Fibroblast of pulmonary artery (primary cell): ENCODE measurements at places on chromosomes 12 and 14.

GRCh38 chr12:93804392-93805179 lies 127.4 kb downstream of the CRADD start:
- no peak for DNase-seq

DNA sequence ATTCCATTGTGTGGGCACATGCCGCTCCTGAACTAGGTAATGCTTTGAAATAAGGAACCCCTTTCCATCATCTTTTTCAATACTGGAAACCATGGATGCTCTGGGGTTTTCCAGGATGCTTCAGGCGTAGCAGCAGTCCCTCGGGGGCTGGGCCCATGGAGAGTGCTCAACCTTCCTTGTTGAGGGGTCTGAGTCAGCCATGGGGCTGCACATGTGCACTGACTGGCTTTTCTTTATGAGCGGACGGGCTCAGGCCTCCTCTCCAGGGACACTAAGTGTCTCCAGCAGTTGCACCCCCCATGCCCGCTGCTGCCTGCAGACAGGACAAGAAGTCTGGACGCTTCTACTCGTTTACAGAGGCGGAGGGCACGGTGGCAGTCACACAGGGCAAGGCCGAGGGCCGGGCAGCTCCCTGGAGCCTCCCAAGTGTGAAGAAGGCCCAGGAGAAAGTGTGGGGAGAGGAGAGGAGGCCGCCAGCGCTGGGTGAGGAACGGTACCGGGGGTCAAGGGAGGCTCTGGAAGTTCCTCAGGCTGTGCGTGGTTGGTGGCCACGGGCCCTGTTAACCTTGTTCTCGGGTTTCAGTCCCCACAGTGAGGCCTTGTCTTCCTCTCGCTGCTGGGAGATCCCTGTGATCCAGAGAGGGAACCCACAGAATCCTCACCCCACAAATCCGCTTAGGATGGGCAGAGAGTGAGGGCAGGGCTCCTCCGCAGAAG lies 51.2 kb downstream of the TEAD4 start:
- DNase-seq = no peak

GRCh38 chr12:29167445-29167844 lies 18.4 kb downstream of the FAR2 start:
- no peak for DNase-seq

DNA sequence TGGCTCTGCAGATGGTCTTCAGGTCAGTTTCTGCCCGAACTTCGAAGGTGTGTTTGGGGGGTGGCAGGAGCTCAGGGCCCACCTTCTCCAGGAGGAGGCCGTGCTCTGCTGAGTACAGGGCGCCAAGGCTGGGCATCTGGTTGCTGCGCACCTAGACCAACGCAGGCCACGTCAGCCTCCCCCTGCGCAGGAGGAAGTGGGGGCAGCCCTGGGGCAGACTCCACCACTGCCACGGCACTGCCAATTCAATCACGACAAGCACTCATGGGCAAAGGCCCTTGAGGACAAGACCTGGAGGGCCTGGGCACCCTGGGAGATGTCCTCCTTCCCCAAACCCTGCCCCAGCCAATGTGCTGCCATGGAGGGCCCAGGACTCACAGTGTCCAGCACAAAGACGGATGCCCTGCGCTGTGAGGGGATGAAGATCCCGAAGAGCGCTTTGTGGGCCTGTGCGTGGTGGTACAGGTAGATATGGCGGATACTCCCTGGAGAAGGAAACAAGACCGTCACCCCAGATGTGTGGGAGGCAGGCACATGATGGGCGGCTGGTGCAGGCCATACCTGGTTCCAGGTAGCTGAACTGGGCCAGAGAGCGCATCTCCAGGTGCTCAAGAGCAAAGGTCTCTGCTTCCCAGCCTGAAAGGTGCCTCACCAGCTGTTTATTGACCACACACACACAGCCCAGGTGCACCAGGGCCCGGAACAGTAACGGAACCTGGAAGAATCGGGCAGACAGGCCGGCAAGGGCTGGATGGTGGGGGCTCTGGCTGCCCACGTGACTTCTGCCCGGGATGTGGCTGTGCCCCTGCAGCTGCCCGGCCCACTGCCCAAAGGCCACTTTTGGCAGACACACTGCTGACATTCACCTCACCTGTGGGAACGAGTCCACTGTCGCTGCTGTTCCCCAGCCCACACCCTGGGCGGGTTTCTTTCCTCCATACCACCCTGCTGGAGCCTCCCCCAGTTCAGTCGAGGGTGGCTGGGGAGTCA lies 24.6 kb downstream of the P2RX2 start:
- DNase-seq = no peak

GRCh38 chr12:93979189-93979588 lies 169.2 kb upstream of the PLXNC1 start:
- DNase-seq = peak; percentile 62

DNA sequence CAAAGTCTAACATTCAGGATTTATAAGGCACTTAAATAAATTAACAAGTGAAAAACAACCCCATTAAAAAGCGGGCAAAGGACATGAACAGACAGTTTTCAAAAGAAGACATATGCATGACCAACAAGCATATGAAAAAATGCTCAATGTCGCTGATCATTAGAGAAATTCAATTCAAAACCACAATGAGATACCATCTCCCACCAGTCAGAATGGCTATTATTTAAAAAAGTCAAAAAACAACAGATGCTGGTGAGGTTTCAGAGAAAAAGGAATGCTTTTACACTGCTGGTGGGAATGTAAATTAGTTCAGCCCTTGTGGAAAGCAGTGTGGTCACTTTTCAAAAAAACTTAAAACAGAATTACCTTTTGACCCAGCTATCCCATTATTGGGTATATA lies 60.7 kb upstream of the BDKRB2 start:
- DNase-seq = no peak

DNA sequence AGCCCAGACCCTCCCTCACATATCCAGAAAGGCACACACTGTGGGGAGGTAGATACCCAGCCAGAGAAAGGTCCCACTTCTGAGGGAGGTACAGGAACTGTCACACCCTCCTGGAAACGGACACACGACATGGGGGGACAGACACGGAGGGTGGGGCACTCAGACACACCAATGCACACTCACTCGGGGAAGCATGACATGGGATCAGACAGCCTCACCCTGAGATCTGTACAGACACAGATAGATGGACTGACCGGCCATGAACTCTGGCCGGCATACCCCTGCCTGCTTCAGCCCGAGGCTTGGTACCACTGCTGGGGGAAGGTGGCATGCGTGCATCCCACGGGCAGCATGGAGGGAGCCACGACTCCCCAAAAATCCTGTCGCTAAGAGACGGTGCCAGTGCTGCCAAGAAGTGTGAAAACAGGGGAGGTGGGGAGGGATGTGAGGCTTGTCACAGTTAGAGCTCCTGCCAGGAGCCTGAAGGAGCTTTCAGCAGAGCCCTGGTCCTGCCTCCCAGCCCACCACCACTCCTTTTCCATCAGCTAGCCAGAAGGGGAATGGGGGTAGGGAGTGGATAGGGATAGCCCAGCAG lies 571 bp downstream of the CPNE6 start:
- DNase-seq = no peak

DNA sequence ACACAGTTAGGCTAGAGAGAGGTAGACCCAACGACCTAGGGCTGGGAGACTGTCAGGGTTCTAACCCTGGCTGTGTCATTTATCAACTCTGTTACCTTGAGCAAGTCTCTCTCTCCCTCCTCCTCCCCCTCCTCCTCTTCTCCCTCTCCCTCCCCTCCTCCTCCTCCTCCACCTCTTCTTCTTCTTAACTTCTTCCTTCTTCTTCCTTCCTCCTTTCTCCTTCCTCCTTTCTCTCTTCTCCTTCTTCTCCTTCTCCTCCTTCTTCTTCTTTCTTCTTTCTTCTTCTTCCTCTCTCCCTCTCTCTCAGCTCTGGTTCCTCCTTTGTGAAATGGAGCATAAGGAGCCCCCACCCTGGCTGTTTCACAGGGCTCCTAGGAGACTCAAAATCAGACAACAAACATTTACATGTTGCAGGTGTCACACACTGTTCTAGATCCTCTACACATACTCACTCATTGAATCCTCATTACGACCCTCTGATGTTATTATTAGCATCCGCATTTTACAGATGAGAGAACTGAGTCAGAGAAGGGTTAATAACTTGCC lies 2.2 kb upstream of the KCNH3 start:
- DNase-seq = no peak

GRCh38 chr14:24705840-24706239 lies 71.8 kb upstream of the GZMB start:
- DNase-seq = no peak

DNA sequence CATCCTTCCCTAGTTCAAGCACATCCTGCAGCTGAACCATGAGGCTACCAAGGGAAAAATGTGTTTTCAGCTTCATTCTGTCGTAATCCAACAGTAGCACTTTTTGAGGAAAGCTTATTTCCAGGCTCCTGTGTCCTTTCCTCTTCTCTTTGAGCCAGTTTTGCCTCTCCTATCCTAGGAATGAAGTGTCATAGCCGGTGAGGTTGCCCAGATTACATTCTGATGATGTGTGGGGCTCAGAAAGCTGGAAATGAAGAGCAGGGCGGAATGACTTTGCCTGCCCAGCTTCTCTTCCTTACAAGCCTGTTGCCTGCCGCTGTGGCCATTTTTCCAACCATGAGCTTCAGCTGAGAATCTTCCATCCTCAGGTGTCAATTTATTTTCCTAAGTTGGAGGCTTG lies 381.8 kb downstream of the NUAK1 start:
- DNase-seq = no peak

DNA sequence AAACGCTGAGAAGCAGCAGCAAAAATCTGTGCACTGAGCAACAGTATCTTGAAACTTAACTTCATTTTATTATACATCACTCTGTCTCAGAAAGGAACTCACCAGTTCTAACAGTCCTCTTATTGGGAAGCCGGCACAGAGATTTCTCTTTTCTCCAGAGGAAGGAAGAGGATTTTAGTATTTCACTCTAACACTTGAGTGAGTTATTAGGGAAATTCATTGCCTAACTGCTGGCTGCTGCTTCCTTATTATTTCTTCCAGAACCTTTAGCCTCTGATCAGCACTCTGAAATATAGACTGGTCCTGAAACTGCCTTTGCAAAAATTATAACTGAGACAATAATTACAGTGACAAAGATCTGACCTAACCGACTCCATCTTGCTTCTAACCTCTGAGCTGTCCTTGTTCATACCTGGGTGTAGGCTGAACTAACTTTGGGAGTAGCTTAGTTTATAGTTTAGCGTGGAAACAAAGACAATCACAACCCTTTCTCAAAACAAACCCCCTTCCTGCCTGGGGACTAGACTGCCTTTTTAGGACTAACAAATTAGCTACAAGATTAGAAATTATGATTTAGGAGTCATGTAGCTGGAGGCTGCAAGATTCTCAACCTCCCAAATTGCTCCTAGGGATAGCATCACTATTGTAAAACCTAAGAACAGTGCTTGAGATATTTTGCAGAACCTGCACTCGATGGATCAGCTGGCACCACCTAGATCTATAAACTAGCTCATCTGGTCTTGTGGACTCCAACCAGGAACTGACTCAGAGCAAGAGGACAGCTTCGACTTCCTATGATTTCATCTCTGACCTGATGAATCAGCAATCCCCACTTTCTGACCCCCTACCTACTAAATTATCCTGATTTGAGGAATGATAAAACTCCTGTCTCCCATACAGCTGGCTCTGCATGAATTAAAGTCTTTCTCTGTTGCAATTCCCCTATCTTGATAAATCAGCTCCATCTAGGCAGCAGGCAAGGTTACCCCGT lies 117.5 kb downstream of the DYRK2 start:
- DNase-seq = peak; percentile 31

DNA sequence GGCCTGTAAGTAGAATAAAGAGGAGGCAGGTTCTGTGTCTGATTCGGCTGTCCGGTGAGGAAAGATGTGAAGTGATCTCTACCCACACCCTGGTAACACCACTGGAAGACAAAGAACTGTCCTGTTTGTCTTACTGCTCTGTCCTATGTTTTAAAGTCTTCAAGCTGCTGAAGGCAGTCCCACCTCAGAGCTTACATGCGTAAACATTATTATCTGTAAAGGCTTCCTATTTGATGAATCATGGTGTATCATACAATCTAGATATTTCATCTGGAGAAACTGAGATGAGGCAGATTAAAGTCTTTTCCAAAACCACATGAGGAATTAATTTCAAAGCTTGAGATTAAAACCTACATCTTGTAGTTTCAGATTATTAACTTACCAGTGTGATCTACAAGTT lies 427.6 kb downstream of the ZFP36L1 start:
- DNase-seq = peak; percentile 51

DNA sequence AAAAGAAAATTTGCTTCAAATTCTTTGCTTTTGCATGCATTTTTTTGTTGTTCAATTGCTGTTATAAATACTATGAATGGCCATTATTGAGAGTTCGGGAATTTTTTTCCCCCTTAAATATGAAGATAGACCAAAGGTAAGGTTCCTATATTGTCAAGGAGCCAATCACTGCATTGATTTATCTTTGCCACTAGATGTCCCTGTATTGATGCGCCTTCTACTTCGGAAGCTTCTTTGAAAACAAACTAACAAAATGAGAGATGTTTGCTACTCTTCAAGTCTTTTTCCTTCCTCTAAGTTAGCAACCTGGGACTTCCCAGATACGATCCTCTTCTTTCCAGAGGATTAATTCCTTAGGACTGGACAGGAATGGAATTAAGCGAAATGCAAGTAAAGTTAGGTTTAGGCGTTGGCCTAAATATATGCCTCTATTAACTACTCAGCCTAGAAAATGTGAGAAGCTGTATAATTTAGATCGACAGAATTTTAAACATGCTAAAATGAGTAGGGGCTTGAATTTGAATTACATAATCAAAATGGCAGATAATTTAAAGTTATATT lies 318.1 kb downstream of the AEBP2 start:
- peak; percentile 73 for DNase-seq

- no peak for DNase-seq
Observed at GRCh38 chr14:32419429-32419828, 90.3 kb downstream of the AKAP6 start.

- peak; percentile 95 for DNase-seq
Observed at GRCh38 chr12:98464190-98464589, 51.2 kb upstream of the TMPO start.

DNA sequence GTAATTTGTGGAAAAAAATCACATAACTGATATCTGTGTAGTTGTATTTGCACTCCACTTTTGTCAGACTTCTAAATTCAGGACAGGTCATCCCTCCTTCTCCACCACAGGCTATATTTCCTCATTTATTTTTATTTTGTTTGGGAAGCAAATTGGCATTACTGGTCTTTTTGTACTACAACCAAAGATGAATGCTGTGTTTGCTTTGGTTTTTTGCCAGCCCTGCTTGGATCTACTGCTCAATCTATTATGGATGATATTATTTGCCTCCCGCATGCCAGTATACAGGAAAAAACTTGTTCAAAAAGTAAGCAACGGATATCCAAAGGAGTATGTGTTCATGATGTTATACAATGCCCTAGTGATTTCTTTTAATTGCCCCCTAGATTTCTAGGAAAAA lies 948.8 kb downstream of the TRHDE start:
- no peak for DNase-seq

GRCh38 chr14:103551338-103551762 lies 11.1 kb downstream of the BAG5 start:
- DNase-seq = no peak

DNA sequence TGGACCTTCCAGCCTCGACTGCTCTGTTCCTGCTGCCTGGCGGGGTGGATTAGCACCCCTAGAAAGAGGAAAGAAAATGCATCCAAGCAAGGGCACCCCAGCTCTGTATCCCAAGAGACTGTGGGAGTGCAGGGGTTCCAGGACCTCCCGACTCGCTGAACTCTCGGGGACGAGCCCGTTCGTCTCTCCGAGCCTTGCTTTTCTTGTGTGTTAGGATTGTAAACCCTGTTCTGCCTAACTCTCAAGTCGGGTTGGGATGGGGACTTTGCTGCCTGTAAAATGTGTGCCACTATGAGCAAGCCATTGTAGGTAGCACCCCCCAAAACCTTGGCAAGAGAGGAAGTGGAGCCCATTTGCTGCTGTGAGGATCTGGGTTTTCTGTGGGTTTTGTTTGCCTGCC lies 73.2 kb upstream of the VRK1 start:
- no peak for DNase-seq
